ENCODE measurements at places on chromosomes 7 and 10. TPM values are rescaled to one million over a fixed set of nuclear protein-coding genes. Genes with fewer than 3 reads are reported as not detected.

GRCh38 chr7:27141923-27142579 lies 1.4 kb downstream of the HOXA5 start:
- DNase-seq = peak; percentile 60

- no peak for DNase-seq
Measured at GRCh38 chr10:53489335-53490182, 717.0 kb upstream of the MBL2 start.

GRCh38 chr7:150502519-150502918 lies 12.2 kb upstream of the GIMAP7 start:
- no peak for DNase-seq

DNA sequence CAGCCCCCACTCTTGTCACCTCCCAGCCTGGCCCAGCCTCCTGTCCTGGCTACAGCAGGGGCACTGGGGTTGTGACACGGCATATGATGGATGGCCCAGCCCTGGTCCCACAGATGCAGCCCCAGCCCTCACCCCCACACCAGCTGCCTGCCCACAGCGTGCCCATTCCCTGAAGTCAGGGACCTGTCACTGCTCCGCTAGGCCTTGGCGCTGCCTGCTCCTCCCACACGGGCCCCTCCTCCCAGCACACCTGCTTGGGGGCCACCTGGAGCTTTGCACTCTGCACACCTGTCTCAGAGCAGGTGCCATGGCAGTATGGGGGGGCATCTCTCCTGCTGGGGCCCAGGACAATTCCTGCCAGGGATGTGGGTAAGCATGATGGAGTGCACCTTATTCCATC lies 3.5 kb downstream of the GCK start:
- no peak for DNase-seq

DNA sequence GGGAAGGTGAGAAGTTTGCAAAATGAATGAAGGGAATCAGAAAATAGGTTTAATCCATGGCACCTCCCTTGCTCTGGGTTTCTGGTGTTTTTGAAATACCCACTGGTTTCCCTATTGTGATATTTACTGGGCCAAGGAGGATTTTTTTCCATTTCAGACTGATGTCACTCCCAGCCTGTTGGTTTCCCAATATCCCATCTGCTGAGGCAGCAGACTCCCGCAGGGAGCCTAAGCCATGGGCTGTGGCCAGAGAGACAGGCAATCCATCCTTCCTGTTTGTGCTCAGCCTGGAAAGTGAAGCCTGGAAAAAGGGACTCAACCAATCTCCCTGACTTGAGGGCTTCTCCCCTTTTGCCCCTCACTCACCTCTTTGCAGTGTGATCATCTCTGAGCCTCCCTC lies 22.8 kb downstream of the FAM107B start:
- DNase-seq = peak; percentile 81

DNA sequence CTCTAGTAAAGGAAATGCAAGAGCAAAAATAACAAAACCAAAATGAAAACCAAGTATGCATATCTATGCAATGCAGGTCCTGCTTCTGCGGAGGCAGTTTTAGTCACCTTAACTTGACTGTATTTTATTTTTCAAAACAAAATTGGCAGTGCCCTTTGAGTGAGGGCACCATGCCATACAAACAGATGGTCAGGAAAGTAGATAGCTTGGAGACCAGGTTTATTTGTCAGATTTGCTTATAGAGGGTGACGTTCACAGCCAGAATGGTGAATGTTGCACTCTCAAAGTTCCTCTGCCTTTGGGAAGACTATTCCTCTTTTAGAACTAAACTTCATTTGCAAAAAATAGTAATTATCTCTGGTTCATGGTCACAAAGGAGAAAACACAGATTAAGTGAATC lies 801.9 kb downstream of the ANKRD7 start:
- no peak for DNase-seq

The BMPER gene
- 39.3 TPM for polyA plus RNA-seq
